Suppressor macrophage treated with lipopolysaccharide for 4 hours (primary cell): ENCODE measurements at places on chromosomes 3 and 15.

- no peak for DNase-seq
These were observed 41.3 kb downstream of the RPN1 start for GRCh38 chr3:128609294-128609693.

DNA sequence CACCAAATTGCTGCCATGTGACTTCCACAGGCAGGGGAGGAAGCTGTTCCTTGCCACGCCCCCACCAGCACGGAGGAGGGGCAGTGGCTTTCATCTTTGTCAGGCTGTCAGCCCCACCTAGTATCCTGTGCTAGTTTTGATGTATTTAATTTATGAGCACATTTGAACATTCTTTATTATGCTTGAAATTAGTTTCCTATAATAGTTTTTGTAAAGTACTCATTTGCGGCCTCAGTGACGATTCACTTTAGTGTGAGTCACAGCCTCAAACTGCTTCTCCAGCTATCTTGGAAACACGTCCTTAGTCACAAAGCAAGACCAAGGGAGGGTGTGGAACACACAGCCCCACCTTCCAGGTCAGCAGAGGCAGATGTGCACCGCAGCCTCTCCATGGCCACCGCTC lies 239.9 kb upstream of the ATP10A start:
- no peak for DNase-seq

- DNase-seq = no peak
These were observed 570.2 kb downstream of the NTRK3 start for GRCh38 chr15:87686339-87686738.

- peak; percentile 8 for DNase-seq
These were observed 626 bp upstream of the PTPRG start for GRCh38 chr3:61560517-61561373.

- no peak for DNase-seq
These were observed 101.0 kb downstream of the OSBPL10 start for GRCh38 chr3:31880020-31880419.

GRCh38 chr3:70726961-70727360 lies 414.5 kb upstream of the MDFIC2 start:
- no peak for DNase-seq

GRCh38 chr15:59290295-59291212 lies 82.1 kb downstream of the MYO1E start:
- no peak for DNase-seq

DNA sequence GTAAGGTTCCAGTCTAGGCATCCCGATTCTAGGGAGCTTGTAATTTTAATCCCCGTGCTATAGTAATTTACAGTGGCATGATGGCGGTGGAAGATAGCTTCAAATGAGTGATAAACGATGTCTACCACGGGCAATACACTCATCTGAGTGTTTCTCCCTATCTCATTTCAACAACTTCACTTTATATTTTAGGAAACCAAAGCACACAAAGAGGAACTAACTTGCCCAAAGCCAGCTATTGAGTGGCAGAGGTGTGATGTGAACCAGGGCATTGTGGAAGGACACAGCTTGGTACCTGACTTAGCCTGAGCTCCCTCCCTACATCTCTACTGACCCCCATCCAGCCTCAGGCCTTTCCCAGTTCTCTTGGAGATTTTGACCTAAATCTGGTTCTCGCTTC lies 16.9 kb upstream of the FILIP1L start:
- no peak for DNase-seq

- no peak for DNase-seq
These were observed 48.7 kb upstream of the IREB2 start for GRCh38 chr15:78389322-78389721.

DNA sequence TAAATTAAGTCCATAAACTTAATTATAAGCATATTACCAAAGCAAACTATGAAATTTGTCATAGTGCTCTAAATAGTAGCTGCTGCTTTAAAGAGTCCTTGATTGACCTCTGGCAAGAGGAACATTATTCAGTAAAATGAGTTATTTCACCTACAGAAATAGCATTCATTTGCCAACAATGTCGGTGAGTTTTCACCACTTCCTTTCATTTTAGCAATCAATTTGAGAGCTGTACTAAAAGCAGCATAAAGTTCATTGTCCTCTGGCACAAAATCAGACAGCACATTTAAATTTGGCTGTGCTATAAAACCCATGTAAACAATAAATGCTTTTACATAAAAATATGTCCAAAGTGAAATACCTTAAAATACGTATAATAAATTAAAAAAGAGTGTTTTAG lies 1515.7 kb downstream of the SI start:
- DNase-seq = no peak

DNA sequence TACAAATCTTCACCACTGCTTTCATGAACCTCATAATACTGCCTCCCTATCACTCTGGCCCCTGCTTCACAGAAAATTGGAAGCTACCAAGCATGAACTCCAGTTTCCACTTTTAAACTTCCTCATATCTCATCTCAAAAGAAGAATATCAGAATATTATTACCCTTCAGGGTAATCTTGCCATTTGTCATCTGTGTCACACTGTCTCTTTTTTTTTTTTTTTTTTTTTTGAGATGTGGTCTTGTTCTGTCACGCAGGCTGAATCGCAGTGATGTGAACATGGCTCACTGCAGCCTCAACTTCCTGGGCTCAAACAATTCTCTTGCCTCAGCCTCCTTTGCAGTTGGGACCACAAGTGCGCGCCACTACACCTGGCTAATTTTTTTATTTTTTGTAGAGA lies 80.4 kb upstream of the TCF12 start:
- DNase-seq = no peak

GRCh38 chr3:113685956-113686721 lies 10.3 kb downstream of the USF3 start:
- no peak for DNase-seq
